Hepatic stellate cell (primary cell): ENCODE measurements at places on chromosomes 3 and 15.

DNA sequence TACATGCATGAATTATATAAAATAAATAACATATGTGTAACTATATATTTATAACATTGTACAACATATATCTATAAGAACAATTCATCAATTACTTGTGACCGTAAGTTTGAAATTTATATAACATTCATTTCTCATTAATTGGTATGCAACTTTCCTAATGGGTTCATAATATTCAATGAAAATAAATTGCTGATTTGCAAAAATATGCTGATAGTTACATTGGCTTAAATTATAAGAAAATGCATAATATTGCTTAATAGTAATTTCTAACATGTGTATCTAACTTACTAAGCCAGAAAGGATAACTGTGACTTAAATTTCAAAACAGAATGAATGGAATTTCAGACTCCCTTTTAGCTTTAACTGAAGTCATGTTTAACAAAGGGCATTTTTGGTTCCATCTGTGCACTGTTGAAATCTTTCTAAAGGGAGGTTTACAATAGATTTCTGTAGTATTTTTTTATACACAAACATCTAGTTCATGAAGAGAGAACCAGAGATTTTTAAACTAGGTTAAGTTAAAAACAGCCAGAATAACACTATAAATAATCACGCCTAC lies 310.9 kb downstream of the TBC1D5 start:
- DNase-seq: no peak

DNA sequence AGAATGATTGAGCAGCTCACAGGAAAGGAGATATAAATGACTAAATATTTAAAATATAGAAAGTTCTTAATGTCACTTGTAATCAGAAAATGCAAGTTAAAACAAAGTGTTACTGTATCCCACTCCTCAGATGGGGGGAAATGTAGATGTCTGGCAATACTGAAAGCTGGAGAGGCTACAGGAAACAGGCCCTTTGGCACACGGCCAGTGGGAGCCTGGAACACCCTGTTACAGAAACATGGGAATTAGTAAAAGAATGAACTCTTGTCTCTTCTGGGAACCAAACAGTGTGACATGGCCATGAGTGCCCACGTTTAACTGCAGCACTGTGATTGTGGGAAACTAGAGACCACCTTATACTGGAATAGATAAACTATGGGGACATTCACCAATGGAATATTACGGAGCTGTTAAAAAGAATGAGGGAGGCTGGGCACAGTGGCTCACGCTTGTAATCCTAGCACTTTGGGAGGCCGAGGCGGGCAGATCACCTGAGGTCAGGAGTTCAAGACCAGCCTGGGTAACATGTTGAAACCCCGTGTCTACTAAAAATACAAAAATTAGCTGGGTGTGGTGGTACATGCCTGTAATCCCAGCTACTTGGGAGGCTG lies 50.2 kb downstream of the CDCP1 start:
- DNase-seq: no peak

- peak; percentile 8 for DNase-seq
Measured at GRCh38 chr3:87260270-87260669, 16.1 kb downstream of the POU1F1 start.

GRCh38 chr15:96733721-96734120 lies 403.2 kb downstream of the NR2F2 start:
- DNase-seq: no peak

- DNase-seq: no peak
Measured at GRCh38 chr3:142652826-142653292, 56.7 kb downstream of the PLS1 start.

DNA sequence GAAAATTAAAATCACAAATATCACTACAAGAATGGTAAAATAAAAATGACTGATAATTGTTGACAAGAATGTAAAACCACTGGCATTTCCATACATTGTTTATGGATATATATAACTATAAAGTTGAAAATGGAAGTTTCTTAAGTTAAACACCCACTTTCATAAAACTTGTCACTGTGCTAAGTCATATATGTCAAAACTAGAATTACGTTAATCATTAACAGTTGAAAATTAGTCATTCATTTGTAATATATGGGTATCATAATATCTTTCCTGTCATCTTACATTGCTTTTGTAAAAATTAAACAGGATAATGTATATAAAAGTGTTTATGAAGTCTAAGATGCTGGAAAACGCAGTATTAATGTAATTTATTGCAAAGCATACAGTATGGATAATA lies 1398.6 kb upstream of the ALCAM start:
- DNase-seq: no peak

- no peak for DNase-seq
Measured at GRCh38 chr3:193977622-193978021, 158.3 kb upstream of the HES1 start.

DNA sequence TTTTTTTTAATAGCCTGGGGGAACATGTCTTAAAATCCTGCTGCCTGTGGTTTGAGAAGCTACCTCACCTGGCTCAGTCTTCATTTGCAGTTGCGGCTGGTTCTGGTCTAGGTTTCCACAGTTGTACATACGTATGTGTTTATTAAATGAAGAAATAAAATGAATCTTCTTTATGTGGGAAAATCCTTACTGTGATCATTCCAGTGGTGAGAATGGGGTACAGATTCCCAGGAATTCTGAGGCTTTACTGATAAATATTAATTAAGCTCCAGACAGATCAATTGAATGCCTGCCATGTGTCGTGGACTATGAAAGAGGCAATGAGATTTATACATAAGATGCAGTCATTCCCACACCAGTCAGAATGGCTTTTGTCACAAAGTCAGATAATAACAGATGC lies 356.1 kb upstream of the GRM7 start:
- DNase-seq: no peak

DNA sequence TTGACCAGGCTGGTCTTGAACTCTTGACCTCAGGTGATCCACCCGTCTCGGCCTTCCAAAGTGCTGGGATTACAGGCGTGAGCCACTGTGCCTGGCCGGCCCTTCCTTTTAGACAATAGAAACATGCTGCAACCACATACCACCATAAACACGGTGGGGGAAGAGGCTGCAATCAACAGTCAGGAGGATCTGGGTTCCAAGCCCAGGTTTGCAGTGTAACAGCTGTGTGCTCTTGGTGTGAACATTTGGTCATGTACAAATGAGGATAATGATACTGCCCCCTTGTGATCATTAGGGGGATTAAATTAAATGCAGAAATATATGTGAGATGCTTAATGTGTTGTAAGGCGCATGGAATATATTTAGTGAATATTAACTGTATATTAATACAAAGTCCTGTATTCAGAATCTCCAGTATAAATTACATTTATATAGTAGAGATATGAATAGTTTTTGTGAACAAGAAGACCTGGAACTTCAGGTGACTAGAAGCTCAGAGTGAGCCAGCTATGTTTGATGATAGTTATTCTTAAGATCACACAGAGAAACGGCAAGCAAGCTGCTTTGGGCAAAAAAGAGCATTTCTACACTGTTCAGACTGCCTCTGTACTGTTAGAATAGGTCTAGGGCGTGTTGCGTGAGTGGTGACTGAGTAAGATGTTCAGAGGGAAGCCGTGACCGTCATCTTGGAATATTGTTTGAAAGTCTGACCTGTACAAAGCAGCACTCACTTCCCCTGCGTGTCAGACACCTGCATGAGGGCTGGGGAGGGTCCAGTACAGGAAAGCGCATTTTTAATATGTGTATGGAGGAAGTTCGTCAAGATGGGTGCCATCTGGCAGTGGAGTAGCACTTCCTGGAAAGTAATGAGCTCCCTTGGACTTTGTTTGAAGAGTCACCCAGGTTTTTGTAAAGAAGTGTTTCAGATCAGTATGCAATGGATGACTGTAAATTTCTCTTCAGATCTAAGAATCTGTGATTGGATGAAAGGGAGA lies 125.8 kb downstream of the PGPEP1L start:
- DNase-seq: no peak

DNA sequence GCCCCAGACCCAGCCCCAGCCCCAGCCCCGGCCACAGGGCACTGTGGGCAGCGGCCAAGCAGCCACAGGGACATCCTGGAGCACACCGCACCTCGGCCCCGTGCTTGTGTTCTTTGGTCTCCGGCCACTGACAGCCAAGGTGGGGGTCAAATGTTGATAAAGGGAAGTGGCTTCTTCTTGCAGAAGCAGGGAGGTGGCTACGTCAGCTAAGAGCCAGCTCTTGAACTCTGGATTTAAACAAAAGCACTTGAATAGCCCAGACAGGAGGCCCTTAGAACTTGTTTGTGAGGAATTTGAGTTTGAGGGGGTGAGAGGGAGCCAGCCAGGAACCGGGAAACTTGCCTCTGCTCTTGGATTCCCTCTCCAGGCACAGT lies 135.8 kb upstream of the ABHD17C start:
- no peak for DNase-seq
